ENCODE measurements at places on chromosomes 2 and 18.

DNA sequence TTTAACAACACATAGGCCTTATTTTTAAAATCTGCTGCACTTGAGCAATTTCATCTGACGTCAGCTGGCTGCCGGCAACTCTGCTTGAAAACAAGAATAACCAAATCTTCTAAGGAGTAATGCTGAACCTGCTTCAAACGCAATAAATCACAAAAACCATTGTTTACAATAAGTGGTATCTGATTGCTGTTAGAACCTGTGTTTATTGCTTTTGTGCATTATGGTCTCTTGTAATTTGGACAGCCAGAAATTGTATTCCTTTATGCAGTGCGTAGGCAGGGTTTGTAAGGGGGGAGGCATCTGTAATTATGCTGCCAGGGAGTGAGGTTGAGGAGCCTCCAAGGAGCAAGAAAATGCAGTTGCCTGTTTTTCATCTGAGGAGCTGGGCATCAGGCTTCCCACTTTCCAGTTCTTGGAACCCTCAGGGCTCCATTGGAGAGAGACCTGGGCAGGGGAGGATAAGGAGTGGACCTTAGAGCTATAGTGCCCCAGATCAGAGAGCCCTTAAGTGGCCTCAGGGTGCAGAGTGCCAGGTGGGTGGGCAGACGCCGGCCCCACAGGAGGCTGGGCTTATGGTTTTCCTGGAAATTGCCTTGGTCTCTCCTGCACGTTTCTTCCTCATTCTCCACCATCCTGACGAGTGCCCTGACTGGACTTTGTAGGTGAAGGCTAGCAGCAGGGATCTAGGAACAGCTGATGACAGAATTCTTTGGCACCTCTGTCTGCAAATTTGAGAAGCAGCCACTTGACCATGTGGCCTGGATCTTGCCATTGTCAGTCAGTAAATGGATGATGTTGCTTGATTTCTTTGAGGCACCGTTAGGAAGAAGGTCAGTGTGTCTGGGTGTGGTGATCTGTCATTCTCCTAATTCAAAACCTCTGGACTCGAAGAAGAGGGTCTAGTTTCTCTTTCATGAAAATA lies 129.2 kb downstream of the KLHL29 start:
- DNase-seq: no peak

DNA sequence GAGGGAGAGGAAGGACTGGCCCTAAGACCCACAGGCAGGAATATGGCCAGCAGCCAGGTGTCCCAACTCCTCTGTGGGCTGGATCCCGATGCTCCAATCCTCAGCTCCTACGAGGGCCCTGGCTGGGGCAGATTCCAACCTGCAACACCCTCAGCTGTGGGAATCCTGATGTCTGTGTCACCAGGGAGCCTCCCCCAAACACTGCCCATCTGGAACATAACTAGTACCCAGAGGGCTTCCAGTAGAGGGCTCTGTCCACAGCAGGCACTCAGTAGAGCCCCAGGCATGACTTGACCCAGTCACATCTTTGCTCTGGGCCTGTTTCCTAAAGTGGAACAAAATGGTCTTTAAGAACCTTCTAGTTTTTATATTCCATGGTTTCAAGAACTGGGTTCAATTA lies 20.6 kb upstream of the LOXHD1 start:
- no peak for DNase-seq

- DNase-seq: no peak
Measured at GRCh38 chr2:238791354-238791753, 56.5 kb upstream of the TWIST2 start.

DNA sequence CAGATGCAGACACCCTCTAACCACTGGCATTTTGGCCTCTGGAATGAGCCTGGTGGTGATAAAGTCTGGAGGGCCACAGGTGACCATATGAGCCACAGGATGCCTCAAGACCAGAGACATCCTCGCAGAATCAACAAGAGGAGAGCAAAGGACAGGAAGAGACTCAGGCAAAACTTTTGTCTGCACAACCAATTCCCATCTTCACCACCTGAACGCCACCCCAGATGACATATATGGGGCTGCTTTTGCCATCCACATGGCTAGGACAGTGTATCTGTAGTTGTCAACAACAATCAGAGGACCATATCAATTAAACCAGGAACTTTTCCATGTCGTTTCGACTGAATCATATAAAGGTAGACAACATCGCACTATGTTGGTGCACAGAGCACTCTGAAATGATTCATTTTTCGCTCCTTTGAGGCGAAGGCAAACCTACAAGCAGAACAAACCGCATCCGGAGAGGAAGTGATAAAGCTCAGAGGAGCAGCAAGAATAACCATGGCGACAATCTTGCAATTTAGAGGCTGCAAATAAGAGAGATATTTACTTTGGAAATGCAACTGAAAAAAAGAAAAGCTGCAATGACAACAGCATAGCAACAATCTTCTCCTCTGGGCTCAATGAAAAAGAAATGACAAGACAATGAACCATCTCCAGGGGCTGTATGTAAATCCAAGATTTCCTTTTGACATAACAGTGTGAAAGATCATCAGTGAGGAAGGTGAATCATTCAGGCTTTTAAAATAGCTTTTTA lies 204.5 kb downstream of the ARL4C start:
- DNase-seq: no peak

DNA sequence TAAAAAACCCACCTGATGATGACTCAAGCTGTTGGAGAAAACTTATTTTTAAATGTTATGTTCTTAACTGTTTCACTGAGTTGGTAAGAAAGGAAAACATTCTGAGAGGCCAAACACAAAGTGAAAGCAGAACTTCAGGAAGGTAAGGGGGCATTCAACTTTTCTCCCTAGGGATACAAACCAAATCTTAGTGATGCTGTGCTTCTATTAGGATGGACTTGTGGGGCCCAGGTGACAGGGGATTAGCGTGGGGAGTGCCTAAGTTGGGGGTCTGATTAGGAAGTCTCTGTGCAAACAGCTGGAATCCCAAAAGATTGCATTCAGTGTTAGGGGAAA lies 18.5 kb downstream of the PDCL3 start:
- no peak for DNase-seq

- no peak for DNase-seq
Measured at GRCh38 chr2:4930704-4931103, 761.5 kb upstream of the SOX11 start.

DNA sequence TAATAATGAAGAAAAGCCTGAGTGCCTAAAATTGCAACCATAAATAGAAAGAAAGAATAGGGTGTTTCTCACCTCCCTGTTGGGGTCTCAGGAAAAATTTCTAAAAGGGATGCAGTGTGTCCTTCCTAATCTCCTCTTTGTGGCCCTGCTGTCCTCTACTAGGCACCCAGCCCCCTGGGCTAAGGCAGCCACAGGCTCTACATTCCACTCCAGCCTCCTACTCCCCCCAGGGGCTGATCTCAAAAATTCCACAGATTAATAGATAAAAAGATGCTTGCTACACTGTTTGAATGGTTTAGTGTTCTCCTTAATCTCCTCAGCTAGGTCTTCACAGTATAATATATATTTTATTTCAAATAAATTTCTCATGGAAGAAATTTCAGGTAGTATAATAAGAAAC lies 17.6 kb downstream of the SATB2 start:
- DNase-seq: no peak

DNA sequence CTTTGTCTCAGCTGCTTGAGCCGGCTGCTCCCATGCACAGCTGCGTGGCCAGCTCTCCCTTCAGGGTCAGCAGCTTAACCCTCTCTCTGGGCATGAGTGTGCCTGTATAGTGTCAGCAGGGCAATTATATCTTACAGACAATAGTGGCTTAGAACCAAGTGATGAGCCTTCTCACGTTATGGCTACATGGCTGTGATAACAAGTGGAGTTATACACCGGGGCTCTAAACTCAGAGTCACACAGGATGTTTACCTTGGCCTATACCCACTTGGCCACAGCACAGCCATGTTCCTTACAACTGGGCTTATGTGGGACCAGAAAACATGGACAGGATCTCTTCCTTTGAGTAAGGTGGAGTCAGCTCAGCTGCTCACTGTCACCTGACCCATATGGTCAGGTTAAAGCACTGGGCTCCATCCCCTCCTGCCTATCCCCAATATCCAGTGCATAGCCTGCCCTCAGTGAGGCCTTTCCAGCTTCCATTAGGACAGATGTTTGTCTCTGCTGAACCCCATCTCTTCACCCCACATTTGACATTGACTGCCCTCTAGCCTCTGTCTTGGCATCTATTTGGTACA lies 294.2 kb upstream of the NCKAP5 start:
- DNase-seq: no peak

GRCh38 chr2:224944707-224945547 lies 97.3 kb downstream of the DOCK10 start:
- DNase-seq: no peak

Measured in NCI-H446 (cell line).